Osteocyte (in vitro differentiated cells): ENCODE measurements at places on chromosomes 16 and 17. TPM values are rescaled to one million over a fixed set of nuclear protein-coding genes. Genes with fewer than 3 reads are reported as not detected.

NT5C gene
- total RNA-seq: 45.6 and 48.2 TPM in 2 replicates

GRCh38 chr17:67238991-67239390 lies 6.0 kb downstream of the HELZ start:
- H3K36me3 ChIP-seq: peaks cover 17% of the 10 kb centered on the region
- no peak overlapping the region for H3K27ac ChIP-seq
- H3K4me1 ChIP-seq: peaks cover 37% of the 10 kb centered on the region
- no peak overlapping the region for H3K4me3 ChIP-seq
- H3K27me3 ChIP-seq: no peaks in the 10 kb centered on the region

- DNase-seq: no peak
- H3K27me3 ChIP-seq: no peaks in the 10 kb centered on the region
- peak overlapping the region; percentile 86 for H3K27ac ChIP-seq
- H3K4me3 ChIP-seq: peak overlapping the region; percentile 73
Measured at GRCh38 chr16:1534021-1535020, 855 bp downstream of the TMEM204 start.

DNA sequence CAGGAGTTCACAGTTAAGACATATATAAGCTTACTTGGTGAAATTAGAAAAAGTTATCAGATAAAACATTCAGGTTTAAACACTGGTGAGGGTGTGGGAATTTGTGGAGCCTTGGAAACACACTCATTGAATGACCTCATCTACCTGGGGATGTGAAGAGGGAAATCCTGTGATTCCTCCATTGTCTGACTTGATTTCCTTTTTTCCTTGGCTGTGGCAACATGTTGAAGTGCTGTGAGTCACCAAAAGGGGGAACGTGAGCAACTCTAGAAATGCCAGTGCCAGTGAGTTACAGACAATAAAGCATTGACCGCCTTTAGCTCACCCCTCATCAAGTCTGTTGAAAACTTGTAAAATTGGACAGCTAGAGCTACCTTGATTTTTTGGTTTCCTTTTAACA lies 1.8 kb downstream of the HMOX2 start:
- peak overlapping the region; percentile 81 for H3K4me3 ChIP-seq
- H3K4me1 ChIP-seq: peaks cover 43% of the 10 kb centered on the region
- H3K36me3 ChIP-seq: peaks cover 3% of the 10 kb centered on the region
- peak overlapping the region; percentile 31 for H3K27ac ChIP-seq
- no peak for DNase-seq
- H3K27me3 ChIP-seq: no peaks in the 10 kb centered on the region

DNA sequence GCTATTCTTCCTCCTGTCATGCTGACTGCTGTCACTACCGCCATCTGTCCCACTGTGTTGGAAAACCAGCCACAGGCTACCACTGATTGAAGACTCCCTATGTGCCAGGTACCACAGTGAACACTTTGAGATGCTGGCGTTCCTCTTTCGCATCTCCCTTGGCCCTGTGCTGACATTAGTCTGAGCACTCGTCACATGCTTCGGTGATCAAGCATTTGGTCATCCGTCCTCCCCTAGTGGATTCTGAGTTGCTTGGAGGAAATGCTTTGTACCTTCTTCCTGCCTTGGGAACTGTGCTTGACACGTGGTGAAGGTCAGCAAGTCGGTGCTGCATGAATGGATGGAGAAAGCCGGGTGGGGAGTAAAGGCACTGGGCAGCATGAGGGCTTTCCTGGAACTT lies 260.1 kb downstream of the SNX29 start:
- peaks cover 14% of the 10 kb centered on the region for H3K4me1 ChIP-seq
- H3K4me3 ChIP-seq: no peak overlapping the region
- no peaks in the 10 kb centered on the region for H3K36me3 ChIP-seq
- H3K27me3 ChIP-seq: no peaks in the 10 kb centered on the region

DNA sequence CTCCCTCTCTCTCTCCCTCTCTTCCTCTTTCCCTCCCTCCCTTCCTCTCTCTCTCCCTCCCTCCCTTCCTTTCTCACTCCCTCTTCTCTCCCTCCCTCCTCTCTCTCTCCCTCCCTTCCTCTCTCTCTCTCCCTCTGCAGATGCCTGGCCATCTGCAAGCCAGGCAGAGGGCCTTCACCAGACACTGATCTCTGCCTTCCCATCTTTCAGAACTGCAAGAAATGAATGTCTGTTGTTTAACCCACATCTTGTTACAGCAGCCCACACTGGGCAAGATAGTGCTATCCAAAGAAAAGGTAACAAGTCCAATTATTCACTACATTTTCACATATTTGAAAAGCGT lies 26.2 kb upstream of the CDRT4 start:
- no peaks in the 10 kb centered on the region for H3K27me3 ChIP-seq
- peak overlapping the region; percentile 73 for H3K27ac ChIP-seq
- no peak overlapping the region for H3K4me3 ChIP-seq
- H3K36me3 ChIP-seq: peaks cover 25% of the 10 kb centered on the region
- DNase-seq: no peak
- peaks cover 50% of the 10 kb centered on the region for H3K4me1 ChIP-seq

- H3K27me3 ChIP-seq: no peaks in the 10 kb centered on the region
- peak overlapping the region; percentile 77 for H3K27ac ChIP-seq
- H3K36me3 ChIP-seq: peaks cover 6% of the 10 kb centered on the region
- DNase-seq: no peak
- no peak overlapping the region for H3K4me3 ChIP-seq
Measured at GRCh38 chr16:65388592-65388991, 266.7 kb upstream of the CDH11 start.
